Hematopoietic multipotent progenitor cell (in vitro differentiated cells): ENCODE measurements at places on chromosomes 11 and 22.
A peak's percentile ranks its signal among the peaks of the same experiment; 100 is the strongest.

DNA sequence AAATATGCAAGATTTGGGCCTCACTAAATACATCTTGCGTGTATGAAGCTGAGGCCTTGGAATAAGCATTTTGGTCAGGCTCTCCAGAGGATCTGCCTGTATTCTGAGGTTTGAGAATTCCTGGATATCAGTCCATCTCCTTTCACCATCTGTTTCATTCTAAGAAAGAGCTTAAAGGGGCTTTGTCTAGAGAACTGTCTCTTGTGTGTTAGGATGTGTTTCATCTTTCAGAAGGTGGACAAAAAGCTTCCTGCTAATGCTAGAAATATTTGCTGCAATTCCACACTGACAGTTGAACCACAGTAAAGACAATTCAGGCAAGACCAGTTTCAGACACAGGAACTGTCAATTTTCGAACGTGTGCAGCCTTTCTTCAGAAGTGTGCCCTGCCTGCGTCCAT lies 185.4 kb downstream of the DBX1 start:
- DNase-seq = no peak

- no peak for DNase-seq
Observed at GRCh38 chr11:103806130-103806895, 230.1 kb upstream of the DDI1 start.

- DNase-seq = no peak
Observed at GRCh38 chr11:125499563-125499962, 3.5 kb upstream of the FEZ1 start.

- DNase-seq = no peak
Observed at GRCh38 chr22:41910050-41911000, 4.5 kb downstream of the SHISA8 start.

GRCh38 chr22:50696799-50697561 lies 24.4 kb downstream of the SHANK3 start:
- no peak for DNase-seq

DNA sequence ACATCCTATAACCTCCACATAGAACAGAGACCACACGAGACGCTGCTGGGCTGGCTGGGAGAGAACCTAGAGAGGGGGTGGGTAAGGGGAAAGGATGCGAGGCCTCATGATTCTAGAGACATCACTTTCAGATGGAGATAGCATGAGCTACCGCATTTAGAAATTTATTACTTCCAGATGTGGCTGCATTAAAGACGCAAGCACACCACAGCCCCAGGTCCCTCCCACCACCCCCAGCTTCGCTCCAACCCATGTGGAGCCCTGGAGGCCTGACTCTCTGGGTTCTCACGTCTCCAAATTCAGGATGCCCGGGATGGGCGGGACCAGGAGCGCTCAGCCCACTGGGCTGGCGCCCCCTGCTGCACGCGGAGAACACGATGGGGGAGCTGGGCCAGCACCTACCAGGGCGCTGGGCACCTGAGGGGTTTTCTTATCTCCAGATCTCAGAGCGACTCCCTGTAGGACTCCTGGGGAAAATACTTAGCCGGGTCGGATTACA lies 13.6 kb downstream of the MRPL21 start:
- no peak for DNase-seq

DNA sequence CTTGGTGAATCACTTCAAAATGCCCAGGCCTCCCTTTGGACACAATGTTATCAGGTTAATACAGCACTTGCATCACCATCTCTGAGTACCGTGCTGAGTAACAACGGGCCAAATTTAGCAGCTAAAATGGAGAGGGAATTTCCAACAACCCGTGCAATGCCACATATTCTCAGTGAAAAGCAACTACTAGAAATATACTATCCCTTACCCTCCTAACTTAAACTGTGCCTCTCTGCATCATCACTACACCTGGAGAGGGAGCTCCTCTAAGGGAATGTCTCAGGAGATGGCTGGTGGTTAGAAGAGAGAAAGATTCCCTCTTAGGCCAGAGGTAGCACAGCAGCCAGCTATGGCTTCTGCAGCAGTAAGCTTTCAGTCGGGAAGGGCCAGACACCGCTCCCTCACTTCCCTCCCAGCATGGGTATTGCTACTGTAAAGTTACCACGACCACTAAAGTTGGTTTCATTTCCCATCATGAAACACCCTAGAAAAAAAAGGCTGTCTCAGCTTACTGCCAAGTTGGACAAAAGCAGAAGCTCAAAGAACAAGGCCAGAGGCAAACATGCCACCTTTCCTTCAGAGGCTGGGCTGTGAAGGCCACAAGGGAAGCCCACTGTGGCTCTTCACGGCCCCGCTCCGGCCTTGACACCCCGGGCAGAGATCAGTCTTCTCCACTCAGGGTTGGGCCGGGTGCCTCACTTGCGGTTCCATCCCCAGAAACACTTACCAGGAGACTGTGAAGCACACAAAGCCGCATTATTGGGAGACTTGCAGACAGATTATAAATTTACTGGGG lies 3.9 kb downstream of the MAML2 start:
- DNase-seq = peak; percentile 88

- no peak for DNase-seq
Observed at GRCh38 chr11:78216571-78217287, 28.0 kb downstream of the USP35 start.

GRCh38 chr11:84558085-84558905 lies 1068.8 kb downstream of the DLG2 start:
- no peak for DNase-seq

DNA sequence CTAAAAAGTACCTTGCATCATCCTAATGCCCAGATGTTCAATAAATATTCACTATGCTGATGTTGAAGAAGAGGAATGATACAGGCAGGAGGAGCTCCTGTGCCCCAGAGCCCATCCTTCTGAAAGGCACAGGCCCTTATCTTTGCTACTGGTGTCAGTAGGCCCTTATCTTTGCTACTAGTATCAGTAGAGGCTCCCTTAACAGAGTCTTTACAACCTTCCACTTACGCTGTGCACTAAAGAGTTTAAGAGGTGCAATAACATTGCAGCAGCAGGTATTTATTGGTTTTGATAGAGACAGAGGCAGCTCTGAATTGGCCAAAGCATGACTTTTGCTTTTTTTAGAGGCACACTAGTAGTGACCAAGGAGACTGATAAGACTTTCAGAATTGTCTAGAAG lies 174.4 kb downstream of the TENM4 start:
- no peak for DNase-seq

DNA sequence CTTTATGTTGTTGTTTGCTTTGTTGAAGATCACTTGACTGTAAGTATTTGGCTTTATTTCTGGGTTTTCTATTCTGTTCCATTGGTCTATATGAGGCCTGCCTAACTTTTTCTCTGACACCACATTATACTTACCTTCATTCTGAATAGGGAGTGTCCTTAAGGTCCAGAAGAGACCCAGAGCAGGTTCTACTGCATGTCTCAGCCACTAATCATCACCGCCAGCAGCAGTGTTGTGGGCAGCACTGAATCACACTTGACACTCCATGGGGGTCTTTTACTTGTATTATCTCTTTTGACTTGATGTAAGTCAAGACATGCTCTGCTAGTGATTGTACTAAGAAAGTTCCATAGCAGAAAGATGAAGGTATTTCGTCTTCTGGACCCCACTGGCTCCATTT lies 274.9 kb downstream of the TENM4 start:
- no peak for DNase-seq

GRCh38 chr11:43574949-43575912 lies 105.3 kb upstream of the HSD17B12 start:
- peak; percentile 40 for DNase-seq

GRCh38 chr22:35456757-35457156 lies 56.8 kb downstream of the MCM5 start:
- DNase-seq = no peak

- DNase-seq = no peak
Observed at GRCh38 chr11:79208126-79208525, 232.7 kb downstream of the TENM4 start.

DNA sequence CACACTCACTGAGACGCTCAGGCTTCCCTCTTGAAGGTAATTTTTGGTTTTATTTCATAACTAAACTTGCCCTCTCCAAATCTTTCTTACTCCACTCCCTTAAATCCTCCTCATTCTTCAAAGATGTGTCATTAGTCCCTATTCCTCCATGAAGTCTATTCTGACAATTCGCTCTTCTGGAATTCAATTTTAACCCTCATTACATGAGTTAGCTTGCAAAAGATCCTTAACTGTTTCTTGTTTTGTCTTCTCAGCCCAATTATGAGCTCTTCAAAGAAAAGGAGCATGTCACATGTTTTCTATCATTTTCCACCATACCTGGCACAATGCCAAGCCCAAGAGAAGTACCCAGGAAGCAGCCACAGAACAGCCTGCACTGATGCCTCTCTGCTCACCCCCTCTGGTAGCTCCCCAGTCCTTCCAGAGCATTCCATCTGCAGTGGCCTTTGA lies 13.0 kb downstream of the GALNT18 start:
- no peak for DNase-seq

GRCh38 chr11:75471176-75471973 lies 38.4 kb upstream of the KLHL35 start:
- DNase-seq = no peak

GRCh38 chr11:94747146-94747545 lies 21.0 kb upstream of the AMOTL1 start:
- no peak for DNase-seq

DNA sequence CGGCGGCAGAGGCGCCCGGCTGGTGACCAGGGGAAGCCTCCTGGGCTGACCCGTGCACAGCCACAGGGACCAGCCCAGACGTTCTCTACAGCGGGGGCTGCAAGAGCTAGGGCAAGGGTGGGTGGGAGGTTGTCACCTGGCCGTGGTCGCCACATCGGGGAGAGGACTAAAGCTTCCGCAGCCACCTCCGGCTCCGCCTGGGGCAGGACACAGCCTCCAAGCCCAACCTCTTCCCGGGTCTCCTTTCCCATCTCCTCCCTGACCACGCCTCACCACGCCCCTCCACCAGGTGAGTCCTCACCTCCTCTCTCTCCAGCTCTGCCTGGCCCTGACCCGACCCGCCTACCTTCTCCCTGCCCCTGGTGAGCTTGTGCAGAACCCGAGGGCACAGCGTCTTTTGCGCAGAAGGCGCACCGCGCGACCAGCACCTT lies 75.9 kb upstream of the LMO1 start:
- no peak for DNase-seq
